ENCODE measurements at places on chromosomes 3 and 15.

- no peak for DNase-seq
These were observed 34.3 kb downstream of the CMSS1 start for GRCh38 chr3:99851955-99852354.

GRCh38 chr3:20456511-20456910, 270.5 kb upstream of the SGO1 start:
- no peak for DNase-seq

GRCh38 chr15:28994831-28995596, 109.2 kb downstream of the APBA2 start:
- no peak for DNase-seq

DNA sequence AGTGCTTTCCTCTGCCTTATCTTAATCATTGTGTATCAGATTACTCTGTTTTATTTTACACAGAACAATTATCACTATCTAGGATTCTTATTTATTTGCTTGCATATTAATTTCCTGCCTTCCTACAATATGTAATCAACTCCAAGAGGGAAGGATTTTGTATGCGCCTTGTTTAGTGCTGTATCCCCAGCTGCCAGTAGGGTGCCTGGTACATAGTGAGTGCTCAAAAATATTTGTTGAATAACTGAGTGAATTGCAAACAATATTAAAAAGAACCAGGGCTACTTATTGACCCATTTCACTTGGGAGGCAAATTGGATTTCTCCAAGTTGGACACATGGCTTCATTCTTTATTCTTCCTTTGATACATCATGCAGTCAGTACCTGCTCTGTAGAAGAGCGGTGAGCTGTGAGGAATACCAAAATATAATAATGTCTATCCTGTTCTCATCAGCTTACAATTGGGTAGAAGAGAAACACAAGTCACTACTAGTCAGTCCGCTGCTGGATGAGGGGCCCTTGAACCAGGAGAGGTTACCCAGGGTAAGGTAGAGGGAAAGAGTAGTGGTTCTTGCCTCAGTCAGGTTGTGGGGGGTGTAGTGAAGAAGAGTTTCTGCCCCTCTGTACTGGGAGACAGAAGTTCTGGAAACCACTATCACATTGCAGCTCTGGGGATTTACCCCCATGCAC, 233.9 kb upstream of the ZBTB20 start:
- no peak for DNase-seq

DNA sequence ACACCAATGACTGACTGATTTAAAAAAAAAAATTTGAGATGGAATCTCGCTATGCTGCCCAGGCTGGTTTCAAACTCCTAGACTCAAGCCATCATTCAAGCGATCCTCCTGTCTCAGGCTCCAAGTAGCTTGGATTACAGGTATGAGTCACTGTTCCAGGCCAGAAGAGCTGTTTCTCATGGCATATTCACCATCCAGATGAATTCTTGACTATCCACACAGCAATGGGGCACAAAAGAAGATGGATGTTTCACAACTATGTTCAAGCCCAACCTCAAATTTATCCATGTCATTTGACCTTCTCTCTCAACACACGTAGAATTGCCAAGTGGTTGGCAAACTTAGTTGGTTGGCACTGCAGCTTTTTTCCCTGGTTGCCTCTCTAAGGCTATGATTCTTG, 40.6 kb downstream of the PRICKLE2 start:
- no peak for DNase-seq

GRCh38 chr3:25046911-25047771, 380.9 kb upstream of the RARB start:
- no peak for DNase-seq

DNA sequence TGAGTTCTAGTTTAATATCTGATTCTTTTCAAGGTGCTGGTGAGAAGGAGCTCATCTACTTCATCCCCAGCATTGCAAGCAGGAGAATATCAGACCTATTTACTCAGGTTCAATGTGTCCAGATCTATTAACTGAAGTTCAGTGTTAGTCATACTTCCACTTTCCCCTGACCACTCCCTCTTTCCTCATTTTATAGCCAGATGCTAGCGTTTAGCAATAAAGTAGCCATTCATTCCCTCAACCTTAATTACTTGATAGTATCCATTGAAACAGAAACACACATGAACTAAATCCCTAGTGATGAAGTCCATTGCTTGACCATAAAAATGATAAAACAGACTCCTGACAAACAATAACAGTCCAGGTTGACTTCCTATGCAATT, 60.0 kb downstream of the RPL22L1 start:
- no peak for DNase-seq

DNA sequence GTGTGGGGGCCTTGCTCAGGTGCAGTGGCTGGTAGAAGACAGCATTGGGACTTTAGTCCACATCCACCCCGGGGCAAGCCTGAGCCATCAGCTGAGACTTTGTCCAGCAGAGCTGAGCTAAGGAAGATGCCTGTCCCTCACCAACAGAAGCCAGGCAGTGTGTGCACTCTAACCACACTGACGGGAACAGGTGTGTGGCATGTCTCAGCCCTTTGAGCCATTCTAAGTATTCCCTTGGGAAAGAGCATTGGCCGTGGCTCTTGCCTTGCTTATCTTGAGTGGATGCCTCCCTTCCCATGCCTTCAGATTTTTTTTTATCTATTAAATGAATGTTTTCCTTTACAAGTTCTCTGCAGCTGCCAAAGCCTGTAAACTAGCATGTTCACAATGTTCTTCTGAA, 3.5 kb downstream of the GABRA5 start:
- DNase-seq = no peak

DNA sequence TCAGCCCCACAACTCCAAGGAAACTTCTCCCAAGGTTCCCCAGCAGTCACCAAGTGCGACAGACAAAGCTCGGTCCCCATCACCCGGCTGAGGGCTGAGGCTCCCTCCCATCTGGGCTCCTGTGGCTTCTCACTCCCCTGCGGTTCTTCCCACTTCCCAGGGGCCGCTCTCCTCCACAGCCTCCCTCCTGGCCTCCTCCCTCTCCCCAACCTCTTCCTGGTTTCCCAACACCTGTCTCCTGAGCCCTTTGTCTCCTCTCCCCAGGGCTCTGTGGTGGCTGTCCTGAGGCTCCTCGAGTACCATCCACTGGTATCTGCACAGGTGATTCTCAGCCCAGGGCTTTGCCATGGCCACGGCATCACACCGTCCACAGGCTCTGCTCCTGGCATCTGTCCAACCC, 113.2 kb upstream of the NSMCE3 start:
- DNase-seq = no peak
